ENCODE measurements at places on chromosomes 7 and 10.

- no peak for DNase-seq
These were observed 16.4 kb downstream of the ITPRIP start for GRCh38 chr10:104321725-104322415.

DNA sequence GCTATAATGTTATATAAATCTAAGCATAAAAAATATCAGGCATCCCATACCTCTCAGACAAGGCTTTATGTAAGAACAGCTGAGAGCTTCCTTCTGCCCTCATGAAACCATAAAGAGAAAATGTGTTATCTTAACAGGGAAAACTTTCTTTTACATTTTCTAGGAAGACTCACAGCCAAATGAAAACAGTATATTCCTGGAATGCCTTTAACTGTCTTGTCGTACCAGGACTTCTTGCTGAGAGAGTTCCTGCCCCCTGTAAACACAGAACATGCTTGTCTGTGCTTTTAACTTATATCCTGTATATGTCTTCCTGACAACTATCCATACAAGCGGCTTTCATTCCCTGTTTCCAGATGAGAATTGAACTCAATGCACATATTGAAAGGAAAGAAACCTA lies 64.8 kb upstream of the AHR start:
- DNase-seq = no peak

GRCh38 chr7:156475666-156476065 lies 164.9 kb upstream of the RNF32 start:
- DNase-seq = no peak

GRCh38 chr10:98956576-98957260 lies 278.9 kb downstream of the HPSE2 start:
- DNase-seq = no peak

GRCh38 chr7:30238721-30239441 lies 45.5 kb upstream of the ZNRF2 start:
- DNase-seq = no peak

DNA sequence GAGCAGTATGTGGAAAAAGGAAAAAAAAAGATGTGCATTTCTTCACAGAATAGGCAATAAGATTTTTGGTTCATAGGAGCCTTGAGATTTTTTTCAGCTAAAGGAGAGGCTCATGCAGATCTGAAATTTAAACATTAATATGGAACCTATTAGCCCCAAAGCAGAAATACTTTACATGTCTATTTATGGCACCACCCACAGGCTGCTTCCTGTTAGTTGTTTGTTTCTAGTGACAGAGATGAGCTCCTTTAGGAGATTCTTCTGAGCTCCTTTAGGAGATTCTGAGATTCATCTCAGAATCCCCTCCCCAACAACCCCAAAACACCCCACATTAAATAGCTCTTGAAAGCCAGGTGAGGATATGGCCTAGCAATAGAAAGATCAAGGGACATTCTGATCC lies 27.9 kb upstream of the HPS1 start:
- no peak for DNase-seq

- DNase-seq = no peak
These were observed 12.0 kb upstream of the EBLN1 start for GRCh38 chr10:22229802-22230157.

DNA sequence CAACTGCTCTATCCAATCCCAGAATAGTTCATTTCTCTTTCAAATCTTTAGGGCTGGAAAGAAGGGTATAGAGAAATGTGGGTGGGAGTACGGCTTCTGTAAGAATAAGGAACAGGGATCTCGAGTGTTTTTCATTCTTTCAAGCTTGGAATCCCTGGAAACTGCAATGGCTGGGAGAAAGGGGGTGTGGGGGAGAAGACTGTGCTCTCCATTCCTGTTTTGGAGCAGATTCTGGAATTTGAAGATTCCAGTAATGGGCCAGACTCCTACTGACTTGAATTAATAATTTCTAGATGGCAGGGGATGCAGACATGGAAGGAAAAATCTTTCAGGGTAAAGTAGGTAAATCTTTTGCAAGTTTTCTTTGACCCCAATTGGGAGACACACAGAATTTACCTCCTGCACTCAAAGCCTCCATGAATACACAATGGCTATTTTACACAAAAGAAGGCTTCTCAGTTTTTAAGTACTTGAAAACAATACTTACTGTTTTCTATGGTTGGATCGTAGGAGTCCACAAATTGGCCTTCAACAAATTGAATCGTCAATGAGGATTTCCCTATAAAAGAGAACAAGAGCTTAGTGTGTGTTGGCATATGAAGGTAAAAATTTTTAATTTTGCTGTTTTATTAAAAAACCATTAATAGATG lies 29.1 kb downstream of the RHEB start:
- no peak for DNase-seq

- no peak for DNase-seq
These were observed 189.5 kb downstream of the REEP3 start for GRCh38 chr10:63710703-63711102.

DNA sequence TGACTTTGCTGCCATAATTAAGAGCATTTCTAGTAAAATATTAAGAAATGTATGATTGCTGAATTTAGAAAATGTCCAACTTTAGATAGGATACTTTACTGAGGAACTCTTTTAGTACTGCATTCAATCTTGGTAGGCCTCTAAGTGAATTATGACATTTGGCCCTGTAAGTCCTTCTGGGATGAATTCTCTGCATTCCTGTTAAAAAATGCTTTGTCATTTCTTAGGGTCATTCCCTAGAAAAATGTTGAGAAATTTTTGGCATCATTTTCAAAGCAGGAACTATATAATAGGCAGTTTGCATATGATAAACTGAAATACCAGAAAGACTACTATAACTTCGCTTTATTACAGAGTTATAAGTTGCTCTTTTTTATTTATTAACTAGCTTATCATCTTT lies 69.3 kb upstream of the PRR15 start:
- DNase-seq = no peak

GRCh38 chr7:133931053-133931452 lies 196.1 kb upstream of the LRGUK start:
- DNase-seq = no peak

GRCh38 chr7:110888641-110889040 lies 202.3 kb upstream of the LRRN3 start:
- DNase-seq = no peak

All from activated CD8-positive, alpha-beta memory T cell treated with anti-CD3 and anti-CD28 coated beads for 24 hours (primary cell).